Activated CD4-positive, alpha-beta T cell treated with anti-CD3 and anti-CD28 coated beads, Interleukin-2, amount 50 U/mL, for 48 hours (primary cell): ENCODE measurements at places on chromosomes 5 and 9.

GRCh38 chr5:31113101-31113500, 80.4 kb upstream of the CDH6 start:
- no peak for DNase-seq

DNA sequence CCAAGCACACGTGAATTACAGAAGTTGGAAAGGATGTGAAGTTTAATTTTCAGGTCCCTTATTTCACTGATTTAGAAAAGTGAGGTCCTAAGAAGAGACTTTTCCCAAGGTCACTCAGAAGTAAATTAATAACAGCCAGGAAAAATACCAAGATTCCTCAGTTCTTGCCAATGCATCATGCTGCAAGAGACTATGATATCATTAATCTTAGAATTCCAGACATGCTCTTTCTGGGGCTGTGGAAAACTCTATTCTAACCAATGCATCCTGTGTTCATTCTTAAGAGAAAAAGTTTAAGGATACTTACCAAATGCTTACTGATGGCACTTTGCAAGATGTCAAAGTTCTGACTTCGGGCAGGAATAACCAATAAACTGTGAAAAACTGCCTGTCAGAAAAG, 42.8 kb downstream of the TEX10 start:
- DNase-seq, result no peak

DNA sequence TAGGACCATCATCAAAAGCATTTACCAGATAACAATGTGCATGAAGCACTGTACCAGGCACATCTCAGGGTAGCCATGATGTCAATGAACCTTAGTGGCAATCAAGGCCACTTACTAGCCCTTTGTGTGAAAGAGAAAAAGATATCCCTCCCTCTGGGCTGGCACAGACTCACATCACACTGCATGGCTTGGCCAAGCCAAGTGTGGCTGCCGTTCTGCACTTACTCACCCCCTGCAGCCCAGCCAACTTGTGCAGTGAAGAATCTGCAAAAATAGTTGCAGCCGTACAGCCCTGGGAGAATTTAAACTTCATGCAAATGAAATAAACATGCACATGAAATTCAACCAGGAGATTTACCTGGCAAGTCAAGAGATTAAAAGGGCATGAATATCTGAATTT, 333.5 kb downstream of the DEPDC1B start:
- DNase-seq, result no peak

- DNase-seq, result no peak
Measured at GRCh38 chr5:16886366-16886736, 49.7 kb downstream of the MYO10 start.

DNA sequence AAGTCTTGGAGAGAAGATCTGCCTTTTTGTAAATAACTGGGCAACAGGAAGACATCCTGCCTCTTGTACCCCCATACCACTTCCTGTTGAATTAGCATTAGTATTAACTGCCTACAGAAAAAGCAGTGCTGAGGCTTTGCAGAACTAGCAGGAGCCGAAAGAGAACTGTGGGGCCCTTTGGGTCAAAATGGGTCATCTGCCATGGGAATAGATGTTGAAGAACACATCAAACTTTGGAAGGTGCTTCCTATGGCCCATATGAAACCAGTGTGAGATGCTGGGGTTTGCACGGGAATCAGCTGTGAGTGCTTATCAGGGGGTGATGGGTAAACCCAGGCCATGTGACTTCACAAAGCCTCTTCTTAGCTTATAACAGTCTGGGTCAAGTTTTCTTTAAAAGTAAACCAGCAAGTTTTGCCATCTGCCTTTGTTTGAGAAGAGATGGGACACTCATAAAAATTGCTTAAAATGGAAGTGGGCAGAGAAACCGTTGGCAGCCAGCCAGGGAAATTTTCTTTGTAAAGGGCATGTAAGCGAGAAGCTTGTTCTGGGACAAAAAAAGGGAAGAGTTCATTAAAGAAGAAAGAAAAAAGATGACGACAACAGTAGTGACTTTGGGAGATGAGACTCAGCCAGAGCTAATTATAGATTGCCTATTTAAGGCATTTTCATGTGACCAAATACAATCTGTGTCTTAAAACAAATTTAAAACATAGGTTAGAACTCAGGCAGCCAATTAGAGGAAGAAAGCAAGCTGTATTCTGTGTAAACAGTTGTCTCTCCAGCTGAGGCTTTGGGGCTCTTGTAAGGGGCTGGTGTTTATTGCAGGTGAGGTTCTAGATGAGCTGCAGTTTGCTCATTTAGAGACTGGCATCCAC, 4.4 kb downstream of the SLC25A25 start:
- peak; percentile 75 for DNase-seq

DNA sequence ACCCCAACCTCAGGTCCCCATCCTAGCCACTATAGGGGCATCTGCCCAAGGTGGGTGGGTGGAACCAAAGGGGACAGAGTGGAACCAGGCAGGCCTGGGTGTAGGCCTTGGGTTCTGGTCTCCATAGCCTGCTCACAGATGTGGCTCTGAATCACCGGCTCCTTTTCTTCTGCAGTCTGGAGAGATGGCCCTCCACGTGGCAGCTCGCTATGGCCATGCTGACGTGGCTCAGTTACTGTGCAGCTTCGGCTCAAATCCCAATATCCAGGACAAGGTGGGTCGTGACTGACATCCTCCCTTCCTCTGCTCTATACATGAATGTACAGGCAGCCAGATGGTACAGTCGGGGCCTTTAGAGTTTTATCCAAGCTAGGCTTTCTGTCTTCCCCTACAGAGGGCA, 77.3 kb upstream of the CTSL start:
- DNase-seq, result no peak

DNA sequence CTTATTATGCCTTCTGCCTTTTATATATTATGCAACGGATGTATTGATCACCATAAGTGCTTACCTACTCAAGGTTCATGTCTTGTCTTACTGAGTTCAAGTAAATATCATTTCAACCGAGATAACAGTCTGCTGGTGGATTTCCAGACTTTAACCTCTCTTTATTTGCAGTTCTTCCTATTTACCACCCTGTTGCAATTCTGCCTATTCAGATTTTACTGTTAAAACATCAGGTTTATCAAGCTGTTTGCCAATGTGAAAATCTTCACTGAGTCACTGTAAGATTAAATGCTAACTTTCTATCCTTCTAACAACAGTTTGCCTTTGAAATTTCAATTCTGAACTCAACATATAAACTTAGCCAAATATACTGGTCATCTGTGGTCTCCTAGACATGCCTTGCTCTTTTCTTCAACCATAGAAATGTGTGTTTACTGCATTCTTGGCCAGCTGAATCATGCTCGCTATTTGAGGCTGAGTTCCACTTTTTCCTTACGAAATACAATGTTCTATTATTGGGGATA, 471.7 kb upstream of the RORB start:
- no peak for DNase-seq

DNA sequence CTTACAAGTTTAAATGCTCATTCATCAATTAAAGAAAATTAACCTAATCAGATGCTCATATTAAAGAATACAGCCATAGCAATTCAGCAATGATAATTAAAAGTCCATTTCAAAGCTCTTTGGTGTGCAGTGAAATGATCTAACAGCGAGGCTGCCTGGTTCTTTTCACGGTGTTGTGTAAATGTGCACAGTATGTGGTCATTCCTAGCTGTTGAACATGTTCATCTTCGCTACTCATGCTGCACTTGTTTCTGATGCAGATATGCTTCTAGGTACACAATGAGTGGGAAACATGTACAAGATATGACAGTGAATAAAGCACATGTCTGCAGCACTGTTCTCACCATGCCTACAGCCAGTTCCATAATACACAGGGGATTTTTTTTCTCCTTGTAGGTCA, 163.5 kb downstream of the NR2F1-AS1 start:
- no peak for DNase-seq

GRCh38 chr9:3343671-3344070, 182.1 kb downstream of the RFX3 start:
- DNase-seq, result no peak

- no peak for DNase-seq
Measured at GRCh38 chr5:119578937-119579336, 50.4 kb upstream of the FAM170A start.

GRCh38 chr5:163350083-163350482, 87.3 kb upstream of the CCNG1 start:
- DNase-seq, result no peak

DNA sequence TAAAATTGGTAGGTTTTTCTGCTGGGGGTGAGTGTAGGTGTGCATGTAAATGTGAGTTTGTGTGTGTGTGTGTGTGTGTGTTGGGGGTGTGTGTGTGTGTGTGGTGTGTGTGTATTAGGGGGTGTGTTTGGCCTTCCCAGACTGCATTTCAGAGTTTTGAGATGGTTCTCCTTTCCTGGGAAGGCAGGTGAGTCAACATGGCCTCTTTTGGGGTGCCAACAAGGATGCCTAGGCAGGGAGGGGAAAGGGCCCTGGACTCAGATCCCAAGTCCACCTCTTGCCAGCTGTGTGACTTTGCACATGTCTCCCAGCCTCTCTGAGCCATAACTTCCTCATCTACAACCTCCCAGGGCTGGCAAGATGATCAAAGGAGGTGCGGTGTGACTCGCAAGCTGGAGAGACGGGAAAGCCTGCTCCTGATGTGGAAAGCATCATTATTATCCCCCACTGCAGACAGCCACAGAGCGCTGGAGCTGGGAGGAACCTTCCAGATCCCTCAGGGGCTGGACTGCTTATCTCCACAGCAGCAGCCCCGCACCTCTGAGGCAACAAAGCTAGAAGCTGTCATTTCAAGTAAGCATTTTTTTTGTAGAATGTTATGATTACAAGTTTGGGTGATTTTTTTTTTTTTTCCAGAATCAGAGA, 63.5 kb upstream of the TBC1D2 start:
- no peak for DNase-seq

DNA sequence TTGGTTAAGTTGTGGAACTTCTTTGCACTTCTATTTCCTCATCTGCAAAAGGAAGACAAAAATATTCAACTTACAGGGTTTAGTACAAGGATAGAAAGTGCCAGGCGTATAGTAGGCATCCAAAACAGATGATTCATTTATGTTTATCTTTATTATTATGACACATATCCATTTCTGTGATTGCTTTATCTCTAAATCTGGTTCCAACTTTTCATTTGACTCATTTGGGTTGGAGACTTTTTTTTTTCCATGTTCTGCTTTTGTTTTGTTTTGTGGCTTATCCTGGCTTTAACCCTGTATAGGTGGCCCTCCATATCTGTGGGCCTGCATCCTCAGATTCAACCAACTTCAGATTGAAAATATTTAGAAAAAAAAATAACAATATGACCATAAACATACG, 186.7 kb upstream of the SLC24A2 start:
- no peak for DNase-seq

DNA sequence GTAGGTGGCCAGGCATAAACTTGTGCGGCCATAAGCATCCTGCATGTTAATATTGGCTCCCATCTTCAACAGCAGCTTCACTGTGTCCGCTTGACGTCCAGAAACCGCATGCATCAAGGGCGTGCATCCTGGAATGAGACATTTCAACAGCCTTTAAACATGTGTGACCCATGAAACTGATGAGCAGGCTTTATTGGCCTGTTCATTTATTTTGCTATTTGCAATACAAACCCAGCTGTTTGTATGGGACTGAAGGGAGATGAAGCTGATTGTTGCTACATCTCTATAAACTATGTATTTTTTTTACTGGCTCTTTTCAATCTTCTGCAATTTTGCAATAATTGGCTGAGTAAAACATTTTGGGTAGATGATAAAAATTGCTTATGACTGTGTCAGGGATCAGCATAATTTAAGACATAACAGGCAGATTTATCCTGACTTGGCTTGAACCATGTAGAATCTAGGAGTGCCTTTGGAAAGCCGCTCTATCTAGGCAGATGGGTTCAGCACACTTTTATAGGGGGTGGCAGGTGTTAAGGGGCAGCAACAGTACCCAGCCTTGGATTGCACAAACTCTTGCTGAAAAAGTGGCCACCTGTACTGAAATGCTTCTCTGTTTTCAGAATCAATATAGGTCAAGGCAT, 56.9 kb downstream of the ANKRD55 start:
- DNase-seq, result no peak

- DNase-seq, result no peak
Measured at GRCh38 chr9:99544526-99544925, 277.2 kb upstream of the NR4A3 start.

DNA sequence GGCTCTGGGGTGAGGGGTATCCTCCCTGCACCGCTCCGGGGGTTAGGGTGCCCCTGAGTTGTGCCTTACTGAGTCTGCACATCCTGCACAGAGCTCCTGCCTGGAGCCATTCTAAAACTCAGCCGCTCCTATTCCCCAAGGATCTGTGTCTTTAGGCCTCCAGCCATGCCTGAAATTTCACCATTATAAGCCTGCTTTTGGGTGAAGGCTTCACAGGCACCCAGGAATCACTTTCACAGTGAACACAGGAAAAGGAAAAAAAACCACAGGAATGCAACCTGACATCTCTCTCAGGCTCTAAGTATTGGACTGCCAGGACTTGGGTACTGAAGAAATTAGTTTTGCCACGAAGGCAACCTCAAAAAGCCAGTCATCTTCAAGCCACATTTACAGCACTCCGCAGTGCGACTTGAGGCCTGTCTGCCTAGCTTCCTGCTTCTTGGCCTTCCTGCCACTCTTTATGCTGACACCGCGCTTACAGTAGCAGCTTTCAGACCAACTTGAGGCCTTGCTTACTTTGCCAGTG, 30.9 kb downstream of the GALNT10 start:
- peak; percentile 43 for DNase-seq

DNA sequence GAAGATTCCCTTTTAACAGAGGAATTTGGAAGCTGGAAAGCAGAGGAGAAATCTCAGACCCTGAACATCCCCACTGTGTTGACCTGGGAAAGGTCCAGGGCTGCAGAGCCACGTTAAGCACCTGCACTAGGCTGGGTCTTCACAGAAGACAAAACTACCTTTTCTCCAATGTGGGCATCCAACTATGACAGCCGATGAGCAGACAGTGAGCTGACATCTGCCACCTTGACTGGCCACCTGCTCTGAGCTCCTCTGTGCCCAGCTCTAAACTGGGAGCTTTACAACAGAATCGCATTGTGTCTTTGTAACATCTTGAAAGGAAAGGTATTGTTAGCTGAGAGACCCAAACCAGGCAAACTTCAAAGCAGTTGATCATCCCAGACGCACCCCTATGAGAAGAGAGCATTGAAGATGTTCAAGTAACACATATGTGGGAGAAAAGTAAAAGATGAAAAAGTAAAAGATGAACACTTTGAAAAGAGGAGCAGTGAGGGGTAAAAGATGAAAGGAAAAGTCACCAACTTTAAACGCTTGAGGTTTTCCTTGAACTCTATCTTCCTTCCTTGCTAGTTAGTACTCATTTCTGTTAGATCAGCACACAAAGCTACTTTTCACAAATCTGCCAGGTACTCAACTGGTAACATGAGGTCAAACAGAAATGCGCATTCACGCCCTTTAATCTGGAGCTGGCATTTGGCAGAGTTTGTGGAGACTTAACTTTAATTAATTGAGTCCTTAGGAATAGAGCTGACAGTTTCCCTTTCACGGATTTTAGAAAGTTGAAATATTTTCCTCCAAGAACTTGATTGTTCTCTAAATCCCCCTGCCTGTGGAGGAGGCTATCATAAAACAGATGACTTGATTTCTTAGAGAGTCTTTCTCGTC, 53.2 kb upstream of the CTXN3 start:
- DNase-seq, result no peak

DNA sequence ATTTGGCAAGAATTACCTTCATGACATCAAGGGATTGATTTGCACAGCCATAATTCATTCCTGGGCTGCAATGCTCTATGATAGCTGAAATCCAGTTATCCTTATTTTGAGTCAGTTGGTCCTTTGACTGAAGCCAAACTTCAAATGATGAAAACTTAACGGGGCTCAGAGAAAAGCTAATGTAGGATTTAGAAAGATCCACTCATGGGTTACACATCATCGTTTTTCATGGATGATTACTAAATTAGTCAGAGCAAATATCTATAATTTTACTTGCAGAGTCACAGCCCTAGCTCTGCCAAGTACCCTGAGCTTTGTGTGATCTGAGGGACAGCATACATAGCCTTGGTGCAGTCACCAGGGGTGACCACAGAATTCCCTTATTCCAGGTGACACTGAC, 27.3 kb upstream of the MUSK start:
- no peak for DNase-seq
